Upper lobe of right lung (tissue), 1 donor: ENCODE measurements at places on chromosomes 3 and 15. TPM values are rescaled to one million over a fixed set of nuclear protein-coding genes. Genes with fewer than 3 reads are reported as not detected.

- H3K4me3 ChIP-seq: no peak overlapping the region
- H3K4me1 ChIP-seq: peaks cover 53% of the 10 kb centered on the region
- H3K27ac ChIP-seq: no peak overlapping the region
- DNase-seq: no peak
- H3K36me3 ChIP-seq: no peaks in the 10 kb centered on the region
Measured at GRCh38 chr3:66428733-66429132, 72.1 kb downstream of the LRIG1 start.

GRCh38 chr15:65772930-65773329 is 19.2 kb downstream of the DENND4A start:
- H3K27ac ChIP-seq: no peak overlapping the region
- no peak for DNase-seq
- no peaks in the 10 kb centered on the region for H3K36me3 ChIP-seq
- peaks cover 6% of the 10 kb centered on the region for H3K4me1 ChIP-seq
- no peaks in the 10 kb centered on the region for H3K27me3 ChIP-seq

GRCh38 chr3:183212565-183212964 is 40.5 kb upstream of the B3GNT5 start:
- no peaks in the 10 kb centered on the region for H3K36me3 ChIP-seq
- H3K27me3 ChIP-seq: no peaks in the 10 kb centered on the region
- peaks cover 20% of the 10 kb centered on the region for H3K4me1 ChIP-seq
- peak overlapping the region; percentile 38 for H3K27ac ChIP-seq
- DNase-seq: no peak

GRCh38 chr3:69882560-69882959 is 117.0 kb upstream of the SAMMSON start:
- H3K27me3 ChIP-seq: no peaks in the 10 kb centered on the region
- H3K27ac ChIP-seq: no peak overlapping the region
- no peak overlapping the region for H3K4me3 ChIP-seq
- DNase-seq: no peak
- peaks cover 3% of the 10 kb centered on the region for H3K36me3 ChIP-seq
- H3K4me1 ChIP-seq: peaks cover 5% of the 10 kb centered on the region

GRCh38 chr3:5644773-5645670 is 457.5 kb downstream of the EDEM1 start:
- H3K27me3 ChIP-seq: no peaks in the 10 kb centered on the region
- H3K27ac ChIP-seq: no peak overlapping the region
- no peaks in the 10 kb centered on the region for H3K36me3 ChIP-seq
- no peak for DNase-seq
- H3K4me3 ChIP-seq: no peak overlapping the region

- no peak overlapping the region for H3K4me3 ChIP-seq
- H3K4me1 ChIP-seq: peaks cover 8% of the 10 kb centered on the region
- no peaks in the 10 kb centered on the region for H3K36me3 ChIP-seq
- H3K27ac ChIP-seq: no peak overlapping the region
- no peak for DNase-seq
Measured at GRCh38 chr3:9170851-9171160, 78.6 kb downstream of the SRGAP3 start.

DNA sequence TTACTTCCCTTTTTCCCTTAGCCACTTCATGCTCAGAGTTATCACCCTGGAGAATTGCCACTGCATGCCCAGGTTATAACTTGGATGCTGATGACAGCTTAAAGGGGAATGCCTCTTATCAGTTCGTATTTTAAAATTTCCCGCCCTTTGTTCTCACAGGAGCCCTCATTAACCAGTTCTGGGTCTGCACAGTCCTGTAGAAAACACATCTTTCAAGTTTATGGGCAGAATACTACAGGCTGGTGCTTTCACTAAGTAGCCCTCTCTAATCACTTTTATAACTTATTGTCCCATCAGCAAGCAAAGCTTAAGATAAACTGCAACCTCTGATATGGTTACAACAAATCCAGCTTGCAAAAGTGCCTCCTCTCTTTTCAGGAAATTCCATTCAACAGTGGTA is 587.3 kb upstream of the UBE2E2 start:
- no peaks in the 10 kb centered on the region for H3K27me3 ChIP-seq
- DNase-seq: no peak
- H3K4me1 ChIP-seq: no peaks in the 10 kb centered on the region
- H3K36me3 ChIP-seq: no peaks in the 10 kb centered on the region

- H3K27ac ChIP-seq: peak overlapping the region; percentile 96
- H3K36me3 ChIP-seq: peaks cover 79% of the 10 kb centered on the region
- no peak overlapping the region for H3K4me3 ChIP-seq
Measured at GRCh38 chr3:49359623-49360022, 1.5 kb upstream of the GPX1 start.

GRCh38 chr3:31624083-31624709 is 91.5 kb downstream of the STT3B start:
- H3K36me3 ChIP-seq: peaks cover 66% of the 10 kb centered on the region
- no peak overlapping the region for H3K4me3 ChIP-seq
- no peak for DNase-seq
- H3K4me1 ChIP-seq: no peaks in the 10 kb centered on the region
- H3K27me3 ChIP-seq: no peaks in the 10 kb centered on the region
- no peak overlapping the region for H3K27ac ChIP-seq

GRCh38 chr15:63288778-63289378 is 11.5 kb downstream of the APH1B start:
- DNase-seq: no peak
- H3K4me1 ChIP-seq: peaks cover 14% of the 10 kb centered on the region
- H3K27me3 ChIP-seq: no peaks in the 10 kb centered on the region
- no peak overlapping the region for H3K4me3 ChIP-seq
- H3K36me3 ChIP-seq: peaks cover 41% of the 10 kb centered on the region

The GPR62 gene
- total RNA-seq: not detected

The ZBTB20 gene
- 61.0 TPM for total RNA-seq

The TMEM212 gene
- not detected for total RNA-seq
